ENCODE measurements at places on chromosomes 2 and 18. TPM values are rescaled to one million over a fixed set of nuclear protein-coding genes. Genes with fewer than 3 reads are reported as not detected.

DNA sequence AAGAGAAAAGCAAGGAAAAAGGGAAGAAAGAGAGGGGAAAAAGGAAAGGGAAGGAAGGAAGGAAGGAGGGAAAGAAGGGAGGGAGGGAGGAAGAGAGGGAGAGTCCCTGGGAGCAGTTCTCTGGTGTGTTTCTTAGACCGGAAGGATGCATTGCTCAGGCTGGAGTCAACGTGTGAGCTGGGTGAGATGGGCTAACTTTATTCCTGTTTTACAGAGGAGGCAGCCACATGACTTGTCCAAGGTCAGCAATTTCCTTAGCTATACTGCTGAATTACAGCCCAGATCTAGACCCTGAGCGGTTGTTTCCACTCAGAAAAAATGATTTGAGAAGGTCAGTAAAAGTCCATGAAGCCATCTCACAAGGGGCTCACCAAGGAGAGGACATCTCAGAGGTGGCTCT lies 86.6 kb upstream of the APCDD1 start:
- no peak for ATAC-seq

UGT1A8 gene
- total RNA-seq = not detected

- no peak for ATAC-seq
Measured at GRCh38 chr18:59300676-59301285, 17.7 kb downstream of the CPLX4 start.

- no peak for ATAC-seq
Measured at GRCh38 chr2:132255714-132256113, 94.0 kb upstream of the ANKRD30BL start.

- ATAC-seq = peak; percentile 5
Measured at GRCh38 chr2:170972296-170973224, 43.5 kb downstream of the GORASP2 start.

DNA sequence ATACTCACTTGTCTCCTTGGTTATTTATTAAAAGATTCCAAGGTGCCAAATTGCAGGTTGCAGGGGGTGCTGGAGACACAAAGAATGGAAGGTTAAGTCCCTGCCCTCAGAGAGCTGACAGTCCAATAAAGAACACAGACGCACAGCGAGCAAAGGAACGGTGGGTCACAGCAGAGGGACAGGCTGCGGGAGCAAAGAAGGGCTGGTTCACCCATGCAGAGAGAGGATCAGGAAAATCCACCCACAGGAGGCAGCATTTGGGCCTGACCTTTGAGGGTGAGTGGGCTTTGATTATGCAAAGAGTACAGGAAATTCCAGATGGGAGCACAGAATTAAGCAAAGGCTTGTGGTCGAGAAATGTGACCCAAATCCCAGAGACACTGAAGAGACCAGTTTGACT lies 45.0 kb downstream of the ZBTB7C start:
- ATAC-seq = no peak

All from motor neuron (in vitro differentiated cells).